Upper lobe of left lung (tissue), 6 donors: ENCODE measurements at places on chromosomes 13 and 19. TPM values are rescaled to one million over a fixed set of nuclear protein-coding genes. Genes with fewer than 3 reads are reported as not detected.

DNA sequence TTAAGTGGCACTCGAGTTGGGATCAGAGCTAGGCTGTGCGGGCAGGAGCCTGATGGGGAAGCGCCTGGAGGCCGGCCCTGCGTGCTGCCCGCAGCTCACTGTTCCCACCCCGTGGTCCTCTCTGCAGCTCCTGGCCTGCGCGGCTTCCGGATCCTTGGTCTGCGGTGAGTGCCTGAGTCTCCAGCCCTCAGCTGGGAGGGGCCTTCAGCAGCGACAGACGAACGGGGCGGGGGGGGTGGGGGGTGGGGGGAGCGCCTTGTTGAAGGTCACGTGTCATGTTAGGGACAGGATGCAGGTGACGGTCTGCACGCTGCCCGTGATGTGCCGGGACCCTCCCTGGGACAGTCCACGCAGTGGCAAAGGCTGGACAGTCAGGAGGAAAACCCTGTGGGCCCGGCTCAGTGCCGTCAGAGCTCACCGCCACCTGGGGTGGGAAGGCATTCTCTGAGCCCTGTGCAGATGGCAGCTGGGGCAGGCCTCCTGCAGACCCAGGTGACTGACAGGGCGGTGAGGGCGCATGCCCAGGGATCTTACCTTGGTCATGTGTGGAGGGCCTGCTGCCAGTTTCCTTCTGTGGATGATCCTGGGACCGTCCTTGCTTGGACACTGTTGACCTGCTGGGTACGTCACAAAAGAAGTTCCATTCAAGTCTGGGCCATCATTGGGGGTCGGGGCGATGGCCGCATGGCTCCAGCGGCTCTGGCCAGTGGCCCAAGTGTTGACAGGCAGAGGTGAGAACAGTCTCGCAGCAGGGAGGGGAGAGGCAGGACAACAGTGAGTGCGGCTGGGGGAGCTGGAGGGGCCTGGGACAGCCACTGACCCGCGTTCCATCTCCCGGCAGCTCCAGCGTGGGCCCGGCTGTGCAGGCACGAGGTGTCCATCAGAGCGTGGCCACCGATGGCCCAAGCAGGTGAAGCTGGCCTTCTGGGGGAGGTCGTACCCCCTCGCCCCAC lies 4.3 kb downstream of the NDUFS7 start:
- no peak for DNase-seq
- H3K4me1 ChIP-seq = peaks cover 21% of the 10 kb centered on the region
- H3K27me3 ChIP-seq = no peaks in the 10 kb centered on the region
- no peak overlapping the region for H3K4me3 ChIP-seq
- no peak overlapping the region for H3K27ac ChIP-seq

DNA sequence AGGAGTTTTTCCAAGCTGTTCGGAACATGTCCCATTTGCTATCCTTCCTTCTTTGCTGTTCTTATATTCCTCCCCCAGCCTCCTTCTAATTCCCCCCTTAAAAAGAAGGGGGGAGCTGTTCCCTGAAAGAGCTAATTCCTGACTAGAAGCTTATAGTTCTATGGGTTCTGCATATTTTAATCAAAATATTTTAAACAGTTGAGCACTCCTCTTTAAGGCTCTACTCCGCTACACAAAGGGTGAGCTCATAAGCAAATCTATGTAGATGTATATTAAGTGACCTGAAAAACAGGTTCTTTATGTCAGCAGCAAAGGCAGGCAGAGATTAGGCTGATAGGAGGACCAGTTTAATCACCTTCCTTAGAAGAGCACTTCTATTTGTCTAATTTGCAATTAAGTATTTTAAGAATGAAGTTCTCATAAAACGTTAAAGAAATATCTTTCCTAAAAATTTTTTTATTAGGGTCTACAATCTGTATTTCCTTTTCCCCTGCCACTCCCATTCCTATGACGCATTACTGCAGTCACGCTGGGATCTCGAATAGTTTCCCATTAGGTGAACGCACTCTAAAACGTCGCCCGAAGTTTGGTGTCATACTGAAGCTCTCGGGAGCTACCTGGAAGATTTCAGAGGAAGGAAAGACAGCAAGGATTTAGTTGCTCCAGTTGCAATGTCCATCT lies 5.2 kb downstream of the EFNB2 start:
- no peak for DNase-seq
- no peaks in the 10 kb centered on the region for H3K36me3 ChIP-seq
- no peak overlapping the region for H3K4me3 ChIP-seq
- peaks cover 26% of the 10 kb centered on the region for H3K4me1 ChIP-seq

GRCh38 chr13:101572456-101572855 lies 120.0 kb downstream of the ITGBL1 start:
- no peak overlapping the region for H3K4me3 ChIP-seq
- H3K36me3 ChIP-seq = no peaks in the 10 kb centered on the region
- H3K4me1 ChIP-seq = no peaks in the 10 kb centered on the region
- H3K27ac ChIP-seq = no peak overlapping the region

- H3K27me3 ChIP-seq = no peaks in the 10 kb centered on the region
- no peaks in the 10 kb centered on the region for H3K36me3 ChIP-seq
- DNase-seq = peak; percentile 20
- no peak overlapping the region for H3K27ac ChIP-seq
- H3K4me1 ChIP-seq = no peaks in the 10 kb centered on the region
Observed at GRCh38 chr13:62512194-62513141, 1096.8 kb upstream of the PCDH20 start.

DNA sequence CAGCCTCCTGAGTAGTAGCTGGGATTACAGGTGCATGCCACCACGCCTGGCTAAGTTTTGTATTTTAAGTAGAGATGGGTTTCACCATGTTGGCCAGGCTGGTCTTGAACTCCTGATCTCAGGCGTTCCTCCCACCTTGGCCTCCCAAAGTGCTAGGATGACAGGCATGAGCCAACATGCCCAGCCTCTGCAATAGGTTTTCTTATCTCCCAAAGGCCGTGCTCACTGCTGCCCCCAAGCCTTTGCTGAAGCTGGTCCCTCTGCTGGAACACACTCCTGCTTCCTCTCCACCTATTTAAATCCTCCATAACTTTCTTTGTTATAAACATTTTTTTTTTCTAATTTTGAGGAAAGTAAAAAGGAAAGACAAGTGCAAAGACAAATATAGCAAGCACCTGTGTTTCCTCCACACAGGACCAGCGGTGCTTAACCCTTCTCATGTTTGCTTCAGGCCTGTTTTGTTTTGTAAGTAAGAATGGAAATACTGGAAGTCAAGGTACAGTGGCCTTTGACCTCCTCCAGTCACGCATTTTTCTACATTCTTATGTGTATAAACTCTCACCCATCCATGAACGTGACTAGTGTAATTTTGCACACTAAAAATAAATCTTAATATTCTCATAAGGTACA lies 14.5 kb upstream of the TNFAIP8L1 start:
- H3K27ac ChIP-seq = no peak overlapping the region
- no peak for DNase-seq
- H3K36me3 ChIP-seq = no peaks in the 10 kb centered on the region
- no peaks in the 10 kb centered on the region for H3K4me1 ChIP-seq
- no peak overlapping the region for H3K4me3 ChIP-seq
- H3K27me3 ChIP-seq = no peaks in the 10 kb centered on the region

DNA sequence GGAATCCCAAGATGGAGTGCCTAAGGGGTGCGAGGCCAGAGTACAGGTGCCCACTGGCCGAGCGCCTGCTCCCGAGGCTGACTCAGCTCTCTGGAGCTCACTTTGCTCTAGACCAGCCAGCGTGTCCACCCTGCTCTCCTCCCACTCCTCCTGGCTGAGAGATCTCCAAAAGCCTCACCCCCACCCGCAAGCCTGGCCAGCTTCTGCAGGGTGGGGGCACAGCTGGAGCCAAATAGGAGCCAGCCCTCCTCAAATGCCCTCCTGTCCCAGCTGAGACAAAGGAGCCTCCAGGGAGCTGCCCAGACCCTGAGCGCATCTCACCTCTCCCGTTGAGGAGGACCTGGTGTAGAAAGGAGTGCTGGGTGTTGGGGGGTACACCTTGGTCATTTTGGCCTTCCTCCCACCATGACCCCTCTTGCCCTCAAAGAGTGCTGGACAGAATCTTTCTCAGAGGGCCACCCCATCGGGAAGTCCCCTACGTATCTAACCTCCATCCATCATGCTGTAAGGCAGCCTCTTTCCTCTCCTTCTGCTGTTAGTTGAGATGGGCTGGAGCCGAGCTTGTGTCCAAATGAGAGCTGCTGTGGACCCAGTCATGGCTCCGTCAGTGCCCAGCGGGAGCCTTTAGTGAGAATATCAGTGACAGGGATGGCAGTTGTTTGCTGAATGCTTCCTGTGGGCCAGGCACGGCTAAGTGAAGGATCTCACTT lies 123.9 kb upstream of the VSTM2B start:
- H3K4me1 ChIP-seq = peaks cover 4% of the 10 kb centered on the region
- H3K27me3 ChIP-seq = no peaks in the 10 kb centered on the region
- H3K4me3 ChIP-seq = no peak overlapping the region
- H3K36me3 ChIP-seq = no peaks in the 10 kb centered on the region
- DNase-seq = no peak
- H3K27ac ChIP-seq = no peak overlapping the region

DNA sequence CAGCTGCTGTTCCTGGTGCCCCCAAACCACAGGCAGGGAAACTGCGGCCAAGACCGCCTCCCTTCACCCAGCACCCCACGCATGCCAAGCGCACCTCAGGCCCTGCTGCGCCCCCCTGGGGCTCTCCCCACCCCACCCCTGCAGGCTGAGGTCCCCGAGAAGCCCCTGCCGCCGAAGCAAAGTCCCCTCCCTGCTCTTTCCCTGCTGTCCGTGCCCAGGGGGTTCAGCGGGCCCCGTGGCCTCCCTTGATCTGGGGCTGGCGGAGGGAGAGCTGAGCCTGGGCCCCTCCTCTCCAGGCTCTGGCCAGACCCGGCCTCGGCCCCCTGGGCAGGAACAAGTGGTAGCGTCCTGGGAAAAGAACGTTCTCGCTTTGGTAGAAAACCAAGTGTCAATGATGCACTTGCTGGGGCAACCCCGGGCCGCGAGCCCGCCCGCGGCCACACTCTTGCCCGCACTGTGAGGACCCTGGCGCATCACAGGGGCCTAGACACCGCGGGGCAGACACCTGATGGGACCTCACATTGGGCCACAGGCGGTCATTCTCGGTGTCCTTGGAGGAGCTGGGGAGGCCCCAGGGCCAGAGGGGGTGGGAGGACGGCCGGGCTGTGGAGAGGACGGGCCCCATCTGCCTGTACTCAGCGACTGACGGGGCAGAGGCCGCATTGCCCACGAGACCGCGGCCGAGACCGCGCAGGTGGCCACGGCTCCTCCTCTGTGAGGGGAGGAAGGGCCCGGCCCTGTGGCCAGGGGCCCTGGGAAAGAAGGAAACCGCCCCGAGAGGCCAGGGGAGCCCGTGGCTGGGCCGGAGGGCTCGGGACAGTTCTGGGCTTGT lies 29.0 kb downstream of the GPX4 start:
- no peaks in the 10 kb centered on the region for H3K36me3 ChIP-seq
- peak; percentile 89 for DNase-seq
- H3K27me3 ChIP-seq = no peaks in the 10 kb centered on the region
- peaks cover 80% of the 10 kb centered on the region for H3K4me1 ChIP-seq
- peak overlapping the region; percentile 3 for H3K4me3 ChIP-seq
- H3K27ac ChIP-seq = peak overlapping the region; percentile 99

GRCh38 chr13:106417467-106418110 lies 117.9 kb downstream of the EFNB2 start:
- no peak overlapping the region for H3K27ac ChIP-seq
- no peaks in the 10 kb centered on the region for H3K4me1 ChIP-seq
- H3K36me3 ChIP-seq = no peaks in the 10 kb centered on the region
- no peaks in the 10 kb centered on the region for H3K27me3 ChIP-seq
- DNase-seq = no peak
- no peak overlapping the region for H3K4me3 ChIP-seq

GRCh38 chr19:54209811-54210494 lies 9.3 kb downstream of the RPS9 start:
- H3K27me3 ChIP-seq = no peaks in the 10 kb centered on the region
- H3K4me1 ChIP-seq = peaks cover 67% of the 10 kb centered on the region
- no peak overlapping the region for H3K4me3 ChIP-seq
- H3K27ac ChIP-seq = peak overlapping the region; percentile 95

- H3K36me3 ChIP-seq = no peaks in the 10 kb centered on the region
- no peaks in the 10 kb centered on the region for H3K27me3 ChIP-seq
- no peak for DNase-seq
- H3K27ac ChIP-seq = no peak overlapping the region
- no peak overlapping the region for H3K4me3 ChIP-seq
Observed at GRCh38 chr13:75579529-75579928, 29.9 kb downstream of the UCHL3 start.

DNA sequence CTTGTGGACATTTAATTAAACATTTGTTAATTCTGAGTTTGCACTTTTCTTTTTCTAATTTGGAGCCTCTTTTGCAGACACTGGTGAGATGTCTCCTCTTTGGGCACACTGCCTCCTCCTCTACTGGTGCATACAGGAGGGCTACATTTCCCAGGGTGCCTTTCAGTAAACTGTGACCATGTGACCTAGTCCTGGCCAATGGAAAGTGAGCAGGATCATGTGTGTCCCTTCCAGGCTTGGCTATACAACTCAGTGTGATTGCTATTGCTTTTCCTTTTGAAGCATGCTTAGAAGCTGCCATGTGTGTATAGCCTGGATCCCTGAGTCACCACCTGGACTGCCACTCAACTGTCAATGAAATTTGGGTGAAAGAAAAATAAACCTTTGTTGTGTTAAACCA lies 4.5 kb downstream of the IZUMO2 start:
- H3K27ac ChIP-seq = no peak overlapping the region
- H3K36me3 ChIP-seq = no peaks in the 10 kb centered on the region
- peaks cover 5% of the 10 kb centered on the region for H3K4me1 ChIP-seq
- no peak for DNase-seq
- H3K4me3 ChIP-seq = no peak overlapping the region

DNA sequence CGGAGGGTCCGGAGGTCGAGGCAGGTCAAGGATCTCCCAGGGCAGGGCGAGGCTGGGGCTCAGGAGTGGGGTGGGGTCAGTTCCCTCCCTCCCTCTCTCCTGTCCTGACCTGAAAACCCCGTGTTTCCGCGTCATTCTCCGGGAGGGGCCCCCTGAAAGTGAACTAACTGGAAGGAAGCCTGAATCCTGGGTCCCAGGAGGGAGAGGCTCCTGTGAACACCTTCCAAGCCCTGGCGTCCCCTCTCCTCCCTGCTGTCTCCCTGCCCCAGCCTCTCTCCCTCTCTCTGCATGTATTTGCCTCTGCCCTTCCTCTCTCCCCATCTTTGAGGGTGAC lies 741 bp upstream of the CADM4 start:
- H3K4me1 ChIP-seq = peaks cover 10% of the 10 kb centered on the region
- H3K36me3 ChIP-seq = no peaks in the 10 kb centered on the region
- DNase-seq = no peak
- H3K4me3 ChIP-seq = peak overlapping the region; percentile 66

- peaks cover 8% of the 10 kb centered on the region for H3K4me1 ChIP-seq
- no peak overlapping the region for H3K4me3 ChIP-seq
- H3K27me3 ChIP-seq = no peaks in the 10 kb centered on the region
- H3K36me3 ChIP-seq = no peaks in the 10 kb centered on the region
- no peak overlapping the region for H3K27ac ChIP-seq
Observed at GRCh38 chr13:110576070-110576394, 14.5 kb upstream of the RAB20 start.

Gene CGB2
- not detected for total RNA-seq

Gene HIPK4
- 0.34 TPM for total RNA-seq

Gene TPTE2
- total RNA-seq = not detected

Gene CFAP97D2
- total RNA-seq = 3.6 TPM

Gene ZNF20
- 5.4 TPM for total RNA-seq

Gene ADAMTS10
- 103 TPM for total RNA-seq

Gene UPF1
- total RNA-seq = 91.3 TPM

Gene SACS
- 7.7 TPM for total RNA-seq

Gene HAUS5
- total RNA-seq = 12.0 TPM

Gene NCR1
- total RNA-seq = 2.7 TPM
